Chondrocyte (in vitro differentiated cells): ENCODE measurements at places on chromosomes 16 and 17. TPM values are rescaled to one million over a fixed set of nuclear protein-coding genes. Genes with fewer than 3 reads are reported as not detected.

Gene SPNS2
- total RNA-seq: 0.70 to 0.87 TPM in 2 of 3 replicates, not detected in the other

Gene ABCA8
- total RNA-seq: 1.5 to 21.0 TPM (median 2.4 TPM) in 3 replicates

Gene CCL8
- total RNA-seq: not detected in 3 replicates

Gene MYH11
- total RNA-seq: 4.8 to 58.3 TPM (median 57.8 TPM) in 3 replicates

Gene HLF
- 0.18 to 0.47 TPM (median 0.27 TPM) in 3 replicates for total RNA-seq

Gene COPZ2
- 157 to 228 TPM (median 219 TPM) in 3 replicates for total RNA-seq
